Hematopoietic multipotent progenitor cell treated with erythropoietin and hydrocortisone succinate and interleukin-3 and kit ligand, for 15 days (in vitro differentiated cells): ENCODE measurements at places on chromosomes 4 and X.

- DNase-seq, result peak; percentile 24
Measured at GRCh38 chrX:44945736-44946135, 72.7 kb downstream of the KDM6A start.

DNA sequence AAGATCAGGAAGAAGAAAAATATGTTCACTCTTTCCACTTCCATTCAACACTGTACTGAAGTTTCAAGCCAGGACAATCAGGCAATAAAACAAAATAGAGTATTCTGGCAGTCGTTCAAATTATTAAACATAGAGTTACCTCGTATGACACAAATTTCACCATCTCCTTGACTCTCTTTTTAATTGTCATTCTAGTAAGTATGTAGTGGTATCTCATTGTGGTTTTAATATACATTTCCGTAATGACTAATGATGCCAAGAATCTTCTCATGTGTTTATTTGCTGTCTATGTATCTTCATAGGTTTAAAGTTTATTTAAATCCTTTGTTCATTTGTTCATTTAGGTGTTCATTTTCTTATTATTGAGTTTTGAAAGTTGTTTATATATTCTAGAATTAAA is 352.2 kb downstream of the IDS start:
- DNase-seq, result no peak

- peak; percentile 52 for DNase-seq
Measured at GRCh38 chrX:30865015-30865414, 24.0 kb downstream of the TAB3 start.

- no peak for DNase-seq
Measured at GRCh38 chr4:80875642-80876041, 154.9 kb upstream of the BMP3 start.

GRCh38 chrX:109928596-109929335 is 74.1 kb upstream of the TMEM164 start:
- no peak for DNase-seq

- DNase-seq, result no peak
Measured at GRCh38 chr4:61202638-61203435, 2.7 kb downstream of the ADGRL3 start.

DNA sequence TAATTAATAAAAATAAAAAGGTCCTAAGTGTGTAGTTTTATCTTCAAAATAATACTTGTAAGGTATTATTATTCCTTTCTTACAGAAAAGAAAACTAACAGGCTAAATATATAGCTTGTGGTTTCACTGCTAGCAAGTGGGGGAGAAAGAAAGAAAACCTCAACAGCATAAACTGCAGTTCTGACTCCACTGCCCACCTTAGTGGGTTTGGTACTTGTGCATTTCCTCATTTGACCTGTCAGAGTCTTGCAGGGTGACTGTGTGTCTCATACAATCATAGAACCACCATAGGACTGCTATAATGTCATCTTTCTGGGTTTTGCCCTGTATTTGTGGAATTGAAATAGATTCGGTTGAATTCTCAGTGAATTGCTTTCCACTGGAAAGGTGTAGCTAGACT is 94.7 kb upstream of the PUDP start:
- DNase-seq, result no peak

DNA sequence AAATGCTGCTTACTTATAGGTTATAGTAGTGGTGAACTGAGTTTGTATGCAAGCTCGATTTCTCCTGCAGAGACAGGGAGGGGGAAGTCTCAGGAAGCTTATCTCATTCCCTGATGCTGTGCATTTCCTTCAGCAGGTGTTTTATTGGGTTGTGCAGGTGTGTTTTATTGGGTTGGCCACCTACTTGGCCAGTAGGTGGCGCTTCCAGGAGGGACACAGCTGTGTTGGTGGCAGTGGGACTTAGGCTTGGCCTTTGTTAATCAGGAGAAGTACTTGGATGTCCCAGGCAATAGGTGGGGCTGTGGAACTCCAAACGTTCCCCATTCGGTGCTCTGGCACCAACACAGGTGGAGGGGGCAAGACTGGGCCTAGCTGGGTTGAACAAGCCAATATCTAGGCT is 196.0 kb upstream of the DCAF8L1 start:
- no peak for DNase-seq

GRCh38 chrX:50536955-50537354 is 66.3 kb upstream of the DGKK start:
- no peak for DNase-seq

DNA sequence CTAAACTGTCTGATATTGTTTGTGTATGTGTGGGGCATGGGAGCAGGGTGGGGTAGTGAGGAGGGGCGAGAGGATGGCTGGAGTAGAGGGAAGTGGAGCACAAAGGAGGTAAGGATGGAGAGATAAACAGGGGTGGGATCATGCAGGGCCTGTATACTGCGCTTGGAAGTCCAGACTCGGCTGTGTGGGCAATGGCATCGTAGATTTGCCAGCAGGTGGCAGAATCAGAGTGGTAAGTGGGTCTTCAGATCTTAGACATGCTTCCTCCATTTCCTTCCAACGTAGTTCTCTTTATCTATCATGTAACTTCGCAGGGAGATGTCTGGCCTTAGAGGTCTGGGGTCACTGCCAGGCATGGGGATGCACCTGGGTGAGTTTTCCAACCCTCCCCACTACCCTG is 155.5 kb downstream of the PDGFRA start:
- peak; percentile 39 for DNase-seq

GRCh38 chr4:187135878-187136277 is 412.2 kb upstream of the FAT1 start:
- DNase-seq, result no peak

DNA sequence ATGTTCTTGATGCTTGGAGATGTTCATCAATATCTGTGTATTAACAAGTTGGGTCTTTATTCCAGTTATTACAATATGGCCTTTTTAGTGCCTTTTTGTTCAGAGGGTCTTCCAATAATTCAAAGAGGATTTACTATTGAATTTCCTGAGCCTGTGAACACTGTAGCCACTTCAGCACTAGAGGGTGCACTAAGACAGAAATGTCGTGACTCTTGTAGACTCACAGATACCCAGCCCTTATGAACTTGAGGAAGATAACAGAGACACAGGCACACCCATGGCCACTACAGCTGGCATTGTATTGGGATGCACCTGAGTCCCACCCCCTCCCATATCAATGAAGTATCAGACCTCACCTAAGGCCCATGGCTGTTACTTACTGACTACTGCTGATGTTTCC is 54.4 kb upstream of the ACTRT1 start:
- DNase-seq, result no peak

GRCh38 chrX:30141966-30142365 is 73.4 kb upstream of the MAGEB2 start:
- DNase-seq, result no peak
